ENCODE measurements at places on chromosomes 13 and 19.

DNA sequence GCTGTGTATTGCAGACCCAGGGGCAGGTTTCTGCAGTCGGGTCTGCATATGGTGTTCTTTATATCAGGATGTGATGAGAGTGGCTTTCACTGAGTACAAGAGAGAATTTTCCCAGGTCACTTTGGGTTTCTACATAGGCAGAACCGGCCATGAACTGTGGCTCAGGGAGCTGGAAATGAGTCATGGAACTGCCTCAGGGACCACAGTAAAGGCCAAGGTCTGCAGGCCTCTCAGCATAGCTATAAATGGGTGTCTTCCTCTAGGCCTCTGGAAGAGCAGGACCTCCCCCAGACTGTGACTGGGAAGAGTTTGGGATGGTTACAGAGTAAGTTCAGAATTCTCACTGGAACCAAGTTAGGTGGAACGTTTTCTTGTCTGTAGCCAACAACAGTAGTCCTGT, 51.8 kb upstream of the ZNF681 start:
- no peak for DNase-seq

- no peak for DNase-seq
These were observed 8.3 kb downstream of the ZNF554 start for GRCh38 chr19:2827840-2828489.

DNA sequence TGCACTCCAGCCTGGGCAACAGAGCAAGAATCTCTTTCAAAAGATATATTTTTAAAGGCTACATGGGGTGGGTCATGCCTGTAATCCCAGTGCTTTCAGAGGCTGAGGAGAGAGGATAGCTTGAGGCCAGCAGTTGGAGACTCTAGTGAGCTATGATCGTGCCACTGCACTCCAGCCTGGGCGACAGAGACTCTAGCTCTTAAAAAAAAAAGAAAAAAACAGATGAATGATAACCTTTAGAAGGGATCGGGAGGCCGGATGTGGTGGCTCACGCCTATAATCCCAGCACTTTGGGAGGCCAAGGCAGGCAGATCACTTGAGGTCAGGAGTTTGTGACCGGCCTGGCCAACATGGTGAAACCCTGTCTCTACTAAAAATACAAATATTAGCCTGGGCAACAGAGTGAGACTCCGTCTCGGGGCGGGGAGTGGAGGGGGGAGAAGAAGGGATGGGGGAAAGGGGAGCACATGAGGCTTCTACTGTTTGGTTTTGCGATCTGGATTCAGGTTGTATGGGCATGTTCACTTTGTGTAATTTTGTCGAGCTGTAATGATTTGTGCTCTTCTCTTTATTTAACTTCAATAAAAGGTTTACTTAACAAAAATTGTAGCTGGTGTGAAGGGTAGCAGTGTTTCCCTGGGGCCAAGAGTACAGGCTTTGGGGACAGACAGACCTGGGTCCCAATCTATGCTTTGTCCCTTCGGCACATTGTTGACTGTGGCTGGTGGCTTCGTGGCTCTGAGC, 1.1 kb upstream of the PSMC4 start:
- no peak for DNase-seq

DNA sequence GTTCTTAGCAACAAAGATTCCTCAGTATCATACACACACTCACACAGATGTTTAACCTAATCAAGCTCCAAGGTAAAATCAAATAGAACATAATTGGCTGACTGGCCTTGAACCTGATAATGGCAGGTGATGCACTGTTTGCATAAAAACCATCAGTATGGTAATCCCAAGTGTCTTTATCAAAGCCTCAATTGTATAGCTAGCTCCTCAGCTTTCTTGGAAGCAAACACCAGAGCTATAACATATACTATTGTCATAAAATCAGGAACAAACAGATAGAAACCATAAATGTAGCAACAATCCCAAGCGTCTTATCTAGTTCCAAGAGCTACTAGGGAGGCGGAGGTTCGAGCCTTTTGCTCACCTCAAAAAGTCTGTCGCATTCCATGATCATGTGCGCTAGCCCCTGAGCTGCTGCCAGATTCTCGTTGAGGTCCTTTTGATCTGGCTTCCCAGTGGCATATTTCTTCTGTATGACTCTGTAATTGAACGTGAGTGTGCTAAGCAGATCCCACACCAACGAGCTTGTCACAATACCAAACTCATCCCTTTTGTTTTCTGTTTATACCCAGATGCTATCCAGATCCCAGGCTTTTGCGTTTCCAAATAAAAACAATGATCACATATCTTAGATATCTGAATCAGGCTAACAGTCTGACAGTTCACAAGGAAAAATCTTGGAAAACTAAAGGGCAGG, 95.3 kb downstream of the KL start:
- DNase-seq: no peak

DNA sequence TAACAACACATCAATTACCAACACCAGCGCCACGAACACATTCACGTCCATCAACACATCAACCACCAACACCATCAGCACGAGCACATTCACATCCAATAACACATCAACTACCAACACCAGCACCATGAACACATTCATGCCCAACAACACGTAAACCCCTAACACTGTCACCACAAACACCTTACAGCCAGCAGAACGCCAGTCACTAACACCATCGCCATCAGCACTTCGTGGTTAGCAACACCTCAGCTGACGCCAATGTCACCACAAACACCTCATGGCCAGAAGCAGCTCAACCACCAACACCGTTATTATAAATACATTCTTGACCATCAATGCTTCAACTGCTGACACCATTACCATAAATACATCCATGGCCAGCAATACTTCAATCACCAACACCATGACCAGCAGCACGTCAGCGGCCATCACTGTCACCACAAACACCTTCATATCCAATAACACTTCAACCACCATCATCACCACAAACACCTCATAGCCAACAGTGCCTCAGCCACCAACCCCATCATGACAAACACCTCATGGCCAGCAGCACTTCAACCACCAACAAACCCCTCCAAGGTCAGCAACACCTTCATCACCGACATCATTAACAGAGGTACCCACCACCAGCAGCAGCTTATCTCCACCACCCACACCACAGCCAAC, 9.4 kb downstream of the FCER2 start:
- DNase-seq: no peak

- no peak for DNase-seq
These were observed 69.2 kb downstream of the ERICH6B start for GRCh38 chr13:45546410-45546765.

GRCh38 chr19:28313633-28314032, 899.3 kb downstream of the UQCRFS1 start:
- no peak for DNase-seq

- no peak for DNase-seq
These were observed 2.2 kb downstream of the UPF3A start for GRCh38 chr13:114283576-114283975.

DNA sequence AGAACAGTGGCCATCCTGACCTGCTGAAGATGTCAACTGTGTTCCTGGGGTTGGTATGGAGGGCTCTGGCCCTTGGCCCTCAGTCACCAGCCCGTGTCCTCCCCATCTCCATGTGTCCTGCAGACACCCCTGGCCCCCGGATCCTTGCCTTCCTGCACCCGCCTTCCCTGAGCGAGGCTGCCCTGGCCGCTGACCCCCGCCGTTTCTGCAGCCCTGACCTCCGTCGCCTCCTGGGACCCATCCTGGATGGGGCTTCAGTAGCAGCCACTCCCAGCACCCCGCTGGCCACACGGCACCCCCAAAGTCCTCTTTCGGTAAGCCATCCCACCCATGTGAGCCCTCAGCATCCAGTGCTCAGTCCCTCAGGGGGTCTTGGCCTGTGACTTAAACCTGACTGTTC, 24.8 kb downstream of the HIF3A start:
- no peak for DNase-seq
